ENCODE measurements at places on chromosomes 2 and 18.

- no peak for DNase-seq
Measured at GRCh38 chr2:45978302-45978859, 318.8 kb upstream of the EPAS1 start.

DNA sequence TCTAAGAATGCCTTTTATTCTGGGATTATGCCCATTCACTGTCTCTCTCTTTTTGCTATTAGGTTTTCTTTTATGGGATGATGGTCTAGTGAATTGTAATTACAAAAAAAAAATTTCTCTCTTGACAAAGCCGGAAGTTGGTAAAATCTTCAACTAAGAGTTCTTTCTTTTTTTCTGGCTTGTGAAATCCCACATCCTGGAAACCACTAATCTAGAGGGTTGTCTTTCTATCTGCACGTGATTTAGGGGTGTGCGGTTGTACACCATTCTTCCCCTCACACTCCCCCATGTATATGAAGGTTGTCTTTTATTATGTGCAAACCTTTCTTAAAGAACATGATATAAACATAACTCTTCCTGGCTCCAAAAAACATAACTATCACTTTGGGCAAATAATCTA is 52.0 kb downstream of the GATA6 start:
- no peak for DNase-seq

- DNase-seq = no peak
Measured at GRCh38 chr2:96626553-96626942, 11.6 kb downstream of the KANSL3 start.

DNA sequence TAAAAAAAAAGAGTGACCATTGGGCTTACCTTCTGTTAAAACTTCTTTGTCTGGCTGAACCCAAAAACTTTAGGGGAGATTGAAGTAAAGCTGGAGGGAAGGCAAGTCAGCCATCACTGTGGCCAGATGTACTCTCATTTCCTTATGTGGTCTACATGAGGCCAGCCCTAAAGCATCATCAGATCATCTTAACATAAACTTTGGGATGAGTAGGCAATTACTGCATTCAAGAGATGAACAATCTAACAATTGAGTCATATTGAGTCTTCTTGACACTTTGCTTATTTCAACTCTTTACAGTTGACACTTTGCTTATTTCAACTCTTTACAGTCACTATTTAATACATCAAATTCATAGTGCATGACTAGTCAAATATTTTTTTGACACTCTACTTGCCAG is 155.6 kb downstream of the QPCT start:
- no peak for DNase-seq

DNA sequence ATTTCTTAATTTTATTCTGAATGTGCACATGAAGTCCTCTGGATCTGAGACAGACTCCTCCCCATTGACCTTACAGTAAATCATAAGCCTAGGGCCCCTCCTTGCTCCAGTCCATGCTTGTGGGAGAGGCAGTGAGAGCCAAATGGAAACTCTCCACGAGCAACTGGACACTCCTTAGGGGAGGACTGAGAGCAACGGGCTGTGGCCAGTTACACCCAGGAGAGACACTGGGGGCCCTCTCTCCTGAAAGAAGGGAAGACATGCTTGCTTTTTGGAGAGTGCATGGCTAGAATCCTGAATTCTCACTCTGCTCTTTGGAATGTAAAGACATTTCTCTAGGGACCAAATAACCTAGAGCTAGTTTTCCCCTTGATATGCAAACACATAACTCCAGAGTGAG is 49.0 kb upstream of the BIN1 start:
- no peak for DNase-seq

DNA sequence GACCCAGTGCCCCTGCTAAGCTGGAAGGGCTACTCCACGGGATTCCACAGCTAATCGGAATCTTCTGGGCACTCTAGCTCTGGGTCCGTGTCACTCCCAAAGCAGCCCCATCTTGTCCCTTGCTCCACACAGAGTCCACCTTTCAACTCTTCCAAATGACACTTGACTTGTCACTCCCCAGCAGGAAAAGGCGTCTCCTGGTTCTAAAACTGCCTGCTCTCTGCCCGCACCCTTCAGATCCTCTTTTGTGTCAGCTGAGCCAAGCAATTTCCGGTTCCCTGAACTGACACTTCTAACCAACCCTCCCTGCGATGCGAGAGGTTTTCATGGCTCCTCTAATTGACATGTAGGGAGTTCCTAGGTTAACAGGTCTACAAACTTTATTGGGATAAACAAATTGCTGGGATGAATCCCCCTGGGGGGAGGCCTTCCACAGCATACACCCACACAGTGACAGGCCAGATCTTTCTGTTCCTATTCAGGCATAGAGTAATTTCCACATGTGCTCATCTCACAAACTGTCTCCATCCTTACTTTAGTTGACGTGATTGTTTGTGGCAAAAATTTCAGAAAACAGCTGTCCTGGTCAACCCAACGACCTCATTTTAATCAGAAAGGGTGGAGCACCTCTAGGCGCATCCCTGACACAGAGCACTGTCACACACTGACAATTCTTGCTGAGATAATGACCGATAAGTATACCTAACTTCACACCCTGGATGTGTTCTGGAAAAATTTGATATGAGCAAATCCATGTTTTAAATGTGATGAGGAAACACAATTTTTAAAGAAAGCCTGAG is 104.9 kb downstream of the RBMS1 start:
- DNase-seq = no peak

DNA sequence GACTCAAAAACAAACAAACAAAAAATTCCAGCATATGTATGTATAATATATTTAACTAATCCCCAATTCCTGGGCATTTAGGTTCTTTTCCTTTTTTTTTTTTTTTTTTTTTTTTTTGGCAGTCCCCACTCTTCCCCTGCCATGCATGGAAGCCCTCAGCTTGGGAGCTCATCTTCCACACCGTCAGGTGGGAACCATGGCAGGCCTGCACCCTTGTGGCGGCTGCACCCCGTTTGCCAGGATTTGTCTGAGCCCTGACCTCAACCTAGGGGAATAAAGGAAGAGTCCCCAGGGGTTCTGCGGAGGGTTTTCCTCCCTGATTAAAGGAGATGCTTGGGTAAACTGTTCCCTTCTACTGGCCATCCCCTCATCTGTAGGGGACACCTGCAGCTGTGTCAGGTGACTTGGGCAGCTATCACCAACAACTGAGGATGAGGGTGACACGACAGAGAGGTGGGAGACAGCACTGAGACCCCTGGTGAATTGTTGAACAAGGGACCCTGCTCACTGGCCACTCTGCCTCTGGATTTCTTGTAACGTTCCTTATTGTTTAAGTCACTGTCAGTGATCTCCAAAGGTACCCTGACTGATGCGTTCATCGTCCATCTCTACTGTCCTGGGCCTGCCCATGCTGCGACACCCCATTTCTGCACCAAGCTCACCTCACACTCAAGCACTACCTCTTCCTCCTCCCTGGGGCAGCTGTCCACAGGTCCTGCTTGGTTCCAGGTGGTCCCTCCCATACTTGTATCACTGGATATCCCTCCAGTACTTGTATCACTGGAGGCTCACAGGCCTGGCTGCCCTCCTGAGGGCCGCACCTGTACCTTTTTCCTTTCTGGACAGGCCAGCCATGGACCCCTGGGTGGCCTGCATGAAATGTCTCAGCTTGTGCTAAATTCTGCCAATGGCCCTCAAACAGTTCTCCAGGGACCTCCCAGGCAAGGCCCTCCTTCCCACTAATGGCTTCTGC is 14.5 kb downstream of the TMEM185B start:
- DNase-seq = no peak

DNA sequence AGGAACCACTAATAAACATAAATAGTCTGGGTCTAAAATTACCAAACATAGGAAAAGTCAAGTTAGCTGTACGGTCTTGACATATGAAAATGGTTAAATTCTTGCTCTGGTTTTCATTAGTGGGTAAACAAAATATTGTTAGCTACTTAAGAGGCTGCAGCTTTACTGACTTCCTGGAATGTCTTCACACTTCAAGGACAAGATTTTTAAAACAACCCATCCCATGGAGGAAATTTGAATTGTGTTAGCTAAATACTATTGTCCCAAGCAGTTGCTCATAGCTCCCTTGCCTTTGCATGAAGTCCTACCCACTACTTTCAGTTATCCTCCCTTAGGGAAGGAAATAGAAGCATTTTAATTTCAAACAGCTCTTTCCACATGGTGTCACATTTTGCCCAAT is 128.5 kb downstream of the EPHA4 start:
- DNase-seq = no peak

DNA sequence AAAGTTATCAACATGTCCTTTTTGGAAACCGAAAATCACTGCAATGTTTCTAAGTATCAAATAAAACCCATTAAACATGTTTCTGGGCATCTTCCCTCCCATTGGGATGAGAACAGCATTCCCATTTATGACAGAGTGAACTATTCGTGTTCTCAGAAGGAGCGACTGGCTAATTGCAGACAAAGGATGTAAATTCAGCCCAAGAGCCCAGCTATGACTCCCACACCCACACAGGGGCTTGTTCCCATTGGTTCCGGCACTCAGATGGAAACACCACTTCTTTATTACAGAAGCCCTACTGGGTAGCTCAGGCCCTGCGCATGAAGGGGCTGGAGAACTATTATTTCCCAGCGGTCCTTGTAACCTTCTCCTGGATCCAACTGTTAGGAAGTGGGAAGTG is 16.6 kb upstream of the NPAS2 start:
- no peak for DNase-seq

GRCh38 chr2:33660416-33661123 is 61.5 kb upstream of the FAM98A start:
- DNase-seq = no peak

GRCh38 chr2:30963184-30963583 is 155.9 kb upstream of the CAPN13 start:
- DNase-seq = no peak

DNA sequence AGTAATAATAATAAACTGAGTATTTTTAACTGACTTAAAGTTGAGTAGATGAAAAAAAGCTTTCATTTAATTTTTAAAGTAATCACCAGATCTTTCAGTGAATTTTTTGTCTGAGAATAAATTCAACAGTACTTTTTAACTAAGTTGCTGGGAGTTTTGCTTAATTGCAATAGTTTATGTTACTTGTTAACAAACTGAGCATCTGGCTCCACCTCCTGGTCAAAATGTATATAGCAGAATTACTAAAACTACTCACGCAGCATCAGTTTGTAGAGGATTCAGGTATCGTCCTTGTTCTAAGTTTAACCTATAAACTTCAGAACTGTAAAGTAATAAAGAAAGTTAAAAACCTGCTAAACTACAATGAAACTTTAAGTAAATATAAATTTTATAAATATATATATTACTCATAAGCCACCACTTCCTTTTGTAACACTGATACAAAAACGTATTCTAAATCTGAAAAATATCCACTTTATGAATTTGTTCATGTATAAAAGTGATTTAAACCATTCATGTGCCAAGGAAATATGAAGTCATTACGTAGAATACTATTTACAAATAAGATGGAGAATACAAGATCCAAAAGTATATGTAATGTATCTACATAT is 21.3 kb downstream of the NOL10 start:
- DNase-seq = no peak

DNA sequence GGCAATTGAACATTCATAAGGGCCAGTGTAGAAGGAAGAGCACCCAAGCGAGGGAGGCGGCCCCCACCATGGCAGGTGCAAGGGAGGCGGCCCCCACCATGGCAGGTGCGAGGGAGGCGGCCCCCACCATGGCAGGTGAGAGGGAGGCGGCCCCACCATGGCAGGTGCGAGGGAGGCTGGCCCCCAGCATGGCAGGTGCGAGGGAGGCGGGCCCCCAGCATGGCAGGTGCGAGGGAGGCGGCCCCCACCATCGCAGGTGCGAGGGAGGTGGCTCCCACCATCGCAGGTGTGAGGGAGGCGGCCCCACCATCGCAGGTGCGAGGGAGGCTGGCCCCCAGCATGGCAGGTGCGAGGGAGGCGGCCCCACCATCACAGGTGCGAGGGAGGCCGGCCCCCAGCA is 24.7 kb upstream of the GPC1 start:
- DNase-seq = no peak
